ENCODE measurements at places on chromosomes 13 and 19.

DNA sequence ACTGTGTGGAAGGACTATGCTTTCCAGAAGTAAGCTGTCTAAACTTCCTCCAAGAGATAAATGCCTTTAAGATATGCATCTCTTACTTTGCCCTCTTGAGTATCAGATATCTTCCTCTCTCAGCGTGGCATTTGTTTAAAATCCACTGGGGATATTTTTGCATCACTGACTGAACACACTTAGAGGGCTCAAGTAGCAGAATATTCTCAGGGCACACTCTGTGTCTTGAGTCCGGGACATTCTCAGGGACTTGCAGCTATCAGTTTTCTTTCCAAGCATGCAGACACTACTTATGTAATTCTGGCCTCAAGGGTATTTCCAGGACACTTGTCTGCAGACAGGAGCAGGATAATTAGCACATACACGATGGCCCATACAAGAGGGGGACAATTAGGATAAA is 84.7 kb downstream of the ERCC5 start:
- DNase-seq: no peak

GRCh38 chr13:32748305-32748704 is 162.1 kb downstream of the PDS5B start:
- DNase-seq: no peak

- no peak for DNase-seq
These were observed 14.1 kb downstream of the ZNF444 start for GRCh38 chr19:56155124-56155687.

DNA sequence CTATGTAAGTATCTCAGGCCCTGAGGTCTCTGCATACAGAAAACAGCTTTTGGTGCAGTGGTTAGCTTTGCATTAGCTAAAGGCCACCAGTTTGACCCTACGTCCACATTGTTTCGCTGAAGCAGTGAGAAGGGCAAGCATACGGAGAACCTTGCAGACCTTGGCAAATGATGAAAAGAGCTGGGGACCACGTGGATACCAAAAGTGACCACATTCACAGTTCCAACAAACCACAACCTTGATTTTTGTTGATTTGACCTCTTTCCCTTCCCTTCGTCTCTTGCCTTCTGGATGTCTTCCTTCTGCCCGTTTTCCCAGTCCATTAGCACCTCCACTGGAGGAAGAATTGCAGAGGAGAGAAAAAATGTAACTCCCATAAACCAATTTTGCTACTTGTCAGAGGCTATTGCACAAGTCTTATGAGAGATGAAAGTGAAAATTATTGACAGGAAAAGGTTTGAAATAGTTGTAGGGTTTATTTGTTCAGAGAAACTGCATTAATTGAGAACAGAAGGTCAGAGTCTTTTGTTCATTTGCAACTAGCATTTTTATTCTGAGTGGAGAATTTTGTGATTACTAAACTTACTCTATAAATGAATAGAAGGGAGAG is 293.9 kb upstream of the HTR2A start:
- DNase-seq: no peak

DNA sequence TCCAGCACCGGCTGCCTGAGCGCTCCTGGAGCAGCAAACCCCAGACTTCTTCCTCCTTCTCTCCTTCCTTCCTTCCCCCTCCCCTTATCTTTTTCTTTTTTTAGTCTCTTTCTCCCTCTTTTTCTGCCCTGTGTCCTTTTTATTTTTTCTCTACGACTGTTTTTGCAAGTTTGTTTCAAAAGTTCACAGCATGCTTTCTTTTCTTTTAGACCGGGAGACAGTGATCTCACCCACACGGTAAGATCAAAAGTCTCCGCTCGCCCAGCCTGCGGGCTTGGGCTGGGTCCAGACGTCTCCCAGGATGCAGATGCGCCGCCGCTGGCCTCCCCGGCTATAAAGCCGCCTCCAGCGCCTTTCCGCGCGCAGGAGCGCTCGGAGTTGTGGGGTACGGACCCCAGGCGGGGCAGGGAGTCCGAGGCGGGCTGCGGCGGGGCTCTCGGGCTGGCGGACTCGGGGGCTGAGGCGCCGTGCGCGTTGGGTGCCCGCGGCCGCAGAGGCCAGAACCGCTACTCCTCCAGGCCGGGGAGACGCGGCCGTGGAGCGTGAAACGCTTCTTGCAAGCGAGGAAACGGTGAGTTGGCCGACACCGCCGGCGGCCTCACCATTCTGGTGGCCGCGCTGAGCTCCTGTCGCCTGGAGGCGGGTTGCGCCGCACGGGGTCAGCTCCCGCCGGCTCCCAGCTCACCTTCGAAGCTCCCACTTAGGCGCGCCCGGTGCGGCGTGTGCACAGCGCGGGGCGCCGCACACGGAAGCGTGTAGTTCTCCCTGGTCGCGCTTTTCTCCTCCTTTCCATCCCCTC is 2.0 kb upstream of the TSHZ3 start:
- no peak for DNase-seq

DNA sequence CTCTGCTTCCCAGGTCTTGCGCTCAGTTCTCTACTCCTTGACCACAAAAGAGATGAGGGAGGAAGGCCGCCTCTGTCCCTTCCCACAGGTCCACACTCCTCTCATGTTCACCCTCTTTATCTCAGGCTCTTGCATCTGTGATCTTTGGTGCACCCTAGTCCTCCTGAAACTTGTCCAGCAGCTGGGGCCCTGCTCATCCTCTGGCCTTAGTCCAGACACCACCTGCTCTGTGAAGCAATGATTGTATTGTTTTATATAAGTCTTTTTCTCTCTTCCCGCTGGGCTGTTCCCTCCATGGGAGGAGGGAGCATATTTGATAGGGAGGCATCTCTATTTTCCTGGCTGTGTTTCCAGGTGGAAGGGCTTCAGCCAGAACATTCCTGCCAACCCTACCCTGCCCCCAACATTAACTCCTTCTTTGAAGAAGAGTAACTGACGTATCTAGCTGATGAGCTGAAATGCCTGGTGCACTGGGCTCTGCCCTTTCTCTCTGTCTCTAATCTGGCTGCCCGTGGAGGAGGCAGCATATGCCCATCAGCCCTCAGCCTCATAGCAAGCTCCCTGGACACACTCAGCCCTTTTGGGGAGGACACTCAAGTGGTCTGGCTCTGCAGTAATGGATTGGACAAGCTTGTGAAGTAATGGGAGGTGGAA is 38.2 kb upstream of the SIAH3 start:
- no peak for DNase-seq

DNA sequence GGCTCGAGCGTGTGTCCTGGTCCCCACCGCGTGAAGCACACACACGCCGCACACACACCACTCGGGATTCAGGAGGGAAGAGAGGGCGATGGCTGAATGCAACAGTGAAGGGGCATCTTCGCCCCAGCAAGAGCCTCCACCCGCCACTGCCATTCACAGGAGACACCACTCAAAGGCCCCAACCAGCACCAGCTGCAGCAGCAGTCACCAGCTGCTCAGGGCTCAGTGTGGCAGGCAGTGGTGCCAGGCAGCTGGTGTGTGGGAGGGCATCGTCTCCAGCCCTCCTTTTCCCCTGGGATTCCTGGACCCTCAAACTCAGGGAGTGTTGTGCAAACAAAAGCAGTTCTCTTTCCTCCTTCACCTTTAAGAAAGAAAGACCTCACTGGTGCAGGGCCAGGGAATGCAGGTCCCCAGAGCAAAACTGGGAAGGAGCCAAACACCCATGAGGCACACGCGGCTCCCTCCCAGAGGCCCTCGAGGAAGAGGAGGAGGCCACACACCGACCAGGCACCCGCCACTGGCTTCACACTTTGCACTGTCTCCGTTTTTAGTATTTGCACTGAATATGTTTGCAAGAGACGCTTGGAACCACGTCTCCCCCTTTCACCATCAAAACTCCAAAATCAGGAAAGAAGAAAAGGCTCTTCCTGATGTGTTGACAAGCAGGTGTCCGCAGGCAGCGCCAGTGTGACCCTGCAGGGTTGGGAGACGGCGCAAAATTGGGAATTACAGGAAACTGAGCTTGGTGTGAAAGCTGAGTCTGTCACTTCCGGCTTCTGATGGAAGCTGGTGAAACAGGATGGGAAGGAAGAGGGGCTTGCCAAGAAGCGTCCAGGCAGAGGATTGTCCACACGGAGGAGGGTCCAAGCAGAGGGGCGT is 26.4 kb upstream of the F7 start:
- DNase-seq: no peak

DNA sequence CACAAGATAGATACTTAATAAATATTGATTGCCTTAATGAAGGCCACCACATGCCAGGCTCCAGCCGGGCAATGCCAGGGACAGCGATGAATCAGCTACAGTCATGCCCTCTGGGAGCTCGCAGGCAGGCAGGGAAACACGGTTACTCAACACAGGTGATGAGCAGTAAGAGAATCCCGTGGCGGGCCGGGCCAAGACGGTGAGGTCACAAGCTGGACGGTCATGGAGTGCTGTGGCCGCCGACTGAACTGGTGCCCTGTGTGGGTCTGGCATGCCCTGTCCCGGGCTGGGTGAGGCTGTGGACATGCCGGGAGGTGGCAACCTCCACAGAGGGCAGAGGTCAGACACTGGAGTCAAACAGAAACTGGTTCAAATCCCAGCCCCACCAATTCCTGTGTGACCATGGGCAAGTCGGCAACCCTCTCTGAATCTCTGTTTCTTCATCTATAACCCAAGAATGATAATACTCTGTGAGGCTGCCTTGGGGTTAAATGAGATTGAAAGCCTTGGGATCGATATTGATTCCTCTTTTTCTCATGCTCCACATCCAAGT is 13.2 kb upstream of the PAK4 start:
- no peak for DNase-seq

DNA sequence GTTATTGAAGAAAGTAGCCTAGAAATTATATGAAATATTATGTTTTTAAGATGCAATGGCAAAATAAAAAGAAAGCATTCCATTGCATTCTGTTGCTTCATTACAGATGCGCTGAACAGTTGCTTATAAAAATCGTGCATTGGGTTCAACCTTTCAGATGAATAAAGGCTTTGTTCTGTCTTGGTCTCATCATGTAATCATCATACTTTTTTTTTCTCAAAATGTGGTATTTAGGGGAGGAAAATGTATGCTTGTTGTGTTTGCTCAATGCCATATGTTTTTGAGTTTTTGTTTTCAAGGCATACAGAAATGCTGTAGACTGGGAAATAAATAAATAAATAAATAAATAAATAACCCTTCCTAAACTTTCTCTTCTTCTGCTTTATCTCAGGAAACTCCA is 1.1 kb upstream of the MBNL2 start:
- DNase-seq: no peak
